ENCODE measurements at places on chromosomes 2 and 18. TPM values are rescaled to one million over a fixed set of nuclear protein-coding genes. Genes with fewer than 3 reads are reported as not detected.

DNA sequence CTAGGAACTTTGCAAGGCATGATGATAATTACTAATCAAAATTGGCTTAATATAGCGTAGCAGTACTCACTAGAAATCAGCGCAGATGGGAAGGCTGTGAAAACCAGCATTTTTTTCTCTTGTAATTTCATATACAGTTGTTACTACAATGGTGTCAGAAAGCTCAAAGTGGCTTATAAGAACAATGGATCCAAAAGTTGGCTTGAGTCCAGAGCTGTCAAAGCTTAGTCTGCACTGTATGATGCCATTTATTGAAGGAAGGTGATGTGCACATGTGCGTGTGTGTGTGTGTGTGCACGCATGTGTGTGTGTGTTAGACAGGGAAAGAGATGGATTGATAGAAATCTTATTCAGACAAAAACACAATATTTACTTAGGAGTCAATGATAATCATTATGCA, 341.3 kb downstream of the TGIF1 start:
- DNase-seq: no peak

- no peak for DNase-seq
Measured at GRCh38 chr2:202486351-202486750, 110.2 kb downstream of the BMPR2 start.

OXER1 gene
- 0.66 TPM for total RNA-seq

MC5R gene
- total RNA-seq: not detected

GREB1 gene
- total RNA-seq: 10.7 TPM
